ENCODE measurements at places on chromosomes 4 and X.

- no peak for DNase-seq
These were observed 455.5 kb upstream of the FAM241A start for GRCh38 chr4:111689731-111690130.

GRCh38 chrX:118116713-118117550 lies at the start of gene KLHL13:
Gene KLHL13 (minus strand): TSS chrX:118116810. CDS start chrX:118028473, 88,337 bp downstream.
- DNase-seq = no peak

DNA sequence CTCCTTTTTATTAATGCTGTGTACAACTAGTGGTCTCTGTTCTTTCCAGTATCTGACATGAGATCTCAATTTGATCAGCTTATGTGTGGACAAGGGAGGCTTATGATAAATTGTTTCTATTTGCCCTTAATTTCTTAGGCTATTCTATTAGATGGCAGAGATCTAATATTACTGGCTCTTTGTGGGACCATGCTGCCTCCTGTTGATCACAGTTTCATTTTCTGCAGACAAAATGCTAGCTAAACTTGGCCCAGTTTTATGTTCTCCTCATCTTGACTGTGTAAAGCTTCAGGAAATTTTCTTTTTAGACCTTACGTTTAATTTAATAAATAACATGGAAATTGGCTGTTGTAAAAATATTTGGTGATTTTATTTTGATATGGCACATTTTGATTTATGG lies 627.1 kb upstream of the AADAT start:
- DNase-seq = no peak

DNA sequence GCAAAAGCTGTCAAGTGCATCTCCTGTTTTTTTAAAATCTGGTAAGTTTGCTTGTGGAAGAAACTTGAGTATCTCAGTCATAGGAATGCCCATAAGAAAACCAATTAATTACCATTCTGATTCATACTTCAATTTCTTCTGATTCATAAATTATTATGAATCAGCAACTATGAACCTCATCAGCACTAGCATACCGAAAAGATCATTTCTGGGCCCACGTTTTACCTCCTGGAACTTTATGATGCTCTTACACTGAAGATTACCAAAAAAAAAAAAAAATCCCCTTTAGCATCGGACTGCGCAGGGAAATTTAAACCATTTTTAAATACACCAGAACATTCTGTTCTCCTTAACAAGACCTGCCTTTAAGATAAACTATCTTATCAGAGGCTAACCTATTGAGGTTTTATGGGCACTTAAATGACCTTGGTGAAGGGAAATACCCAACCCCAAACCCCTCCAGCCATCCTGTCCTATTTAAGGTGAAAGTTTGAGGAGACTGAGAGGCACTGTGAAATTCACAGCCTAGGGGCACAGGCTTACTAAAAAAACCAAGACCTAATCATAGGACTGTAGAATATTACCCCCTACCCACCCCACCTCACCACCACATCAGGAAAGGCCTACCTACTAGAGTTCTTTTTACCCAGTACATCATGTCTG lies 38.2 kb upstream of the ABCG2 start:
- no peak for DNase-seq

- DNase-seq = no peak
These were observed 112.9 kb downstream of the ARHGAP10 start for GRCh38 chr4:147844781-147845180.

DNA sequence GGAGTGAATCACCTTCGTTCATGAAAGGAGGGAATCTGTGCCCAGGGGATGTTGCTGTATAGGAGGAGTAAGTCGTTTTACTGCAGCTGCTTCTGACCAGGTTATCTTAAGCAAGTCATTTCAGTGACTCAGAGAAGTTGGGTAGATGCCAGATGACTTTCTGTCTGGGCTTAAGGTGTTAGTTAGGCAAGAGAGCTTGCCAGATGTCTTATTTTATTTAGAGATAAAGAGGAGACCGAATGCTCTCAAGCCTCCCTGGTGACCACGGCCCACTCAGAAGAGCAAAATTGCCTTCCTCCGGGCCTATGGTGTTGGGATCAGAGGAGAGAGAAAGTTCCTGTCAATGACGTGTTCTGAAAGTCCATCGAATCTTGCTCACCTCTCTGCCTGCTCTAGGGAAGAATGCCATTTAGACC lies 16.3 kb upstream of the ZNF827 start:
- DNase-seq = no peak

GRCh38 chr4:3520796-3521600 lies 11.2 kb downstream of the LRPAP1 start:
- DNase-seq = no peak

GRCh38 chr4:102614801-102615200 lies 113.6 kb downstream of the NFKB1 start:
- DNase-seq = no peak

- no peak for DNase-seq
These were observed 16.4 kb upstream of the NKRF start for GRCh38 chrX:119622356-119623232.

- DNase-seq = no peak
These were observed 10.1 kb downstream of the FGFRL1 start for GRCh38 chr4:1021386-1022050.

DNA sequence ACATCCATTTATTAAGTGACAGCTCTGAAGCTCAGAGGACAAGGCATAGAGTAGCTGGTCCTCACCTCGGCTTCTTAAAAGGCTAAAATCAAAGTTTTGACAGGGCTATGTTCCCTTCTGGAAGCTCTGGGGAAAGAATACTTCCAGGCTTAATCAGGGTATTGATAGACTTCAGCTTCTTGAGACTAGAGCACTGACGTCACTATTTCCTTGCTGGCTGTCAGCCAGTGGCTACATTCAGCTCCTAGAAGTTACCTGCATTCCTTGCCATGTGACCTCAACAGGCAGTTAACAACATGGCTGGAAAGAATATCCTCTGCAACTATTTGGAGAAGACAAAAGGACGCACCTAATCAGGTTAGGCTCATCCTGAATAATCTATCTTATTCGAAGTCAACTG lies 1144.8 kb downstream of the ADGRL3 start:
- DNase-seq = no peak

- DNase-seq = no peak
These were observed 593.8 kb downstream of the SMARCA1 start for GRCh38 chrX:128929271-128930057.

GRCh38 chr4:168269896-168270295 lies 48.7 kb downstream of the DDX60 start:
- DNase-seq = no peak

DNA sequence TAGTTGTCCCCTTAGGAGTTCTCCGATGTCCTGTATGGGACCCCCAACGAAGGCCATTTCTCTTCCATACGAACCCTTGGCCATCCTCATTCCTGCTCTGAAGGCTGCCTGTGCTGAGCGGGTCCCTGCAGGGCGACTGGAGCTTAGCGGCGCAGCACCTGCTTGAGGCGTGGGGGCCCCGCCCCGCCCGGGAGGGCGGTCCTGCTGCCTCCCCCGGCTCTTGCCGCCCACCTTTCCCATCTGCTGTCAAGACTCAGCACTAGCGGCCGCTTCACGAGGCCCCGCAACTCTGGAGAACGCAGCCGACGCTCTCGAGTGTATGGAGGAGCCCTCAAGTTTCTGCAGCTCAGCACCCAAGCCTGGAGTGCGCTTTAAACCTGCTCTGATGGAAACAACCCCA lies 197.7 kb downstream of the TRIML1 start:
- DNase-seq = no peak

DNA sequence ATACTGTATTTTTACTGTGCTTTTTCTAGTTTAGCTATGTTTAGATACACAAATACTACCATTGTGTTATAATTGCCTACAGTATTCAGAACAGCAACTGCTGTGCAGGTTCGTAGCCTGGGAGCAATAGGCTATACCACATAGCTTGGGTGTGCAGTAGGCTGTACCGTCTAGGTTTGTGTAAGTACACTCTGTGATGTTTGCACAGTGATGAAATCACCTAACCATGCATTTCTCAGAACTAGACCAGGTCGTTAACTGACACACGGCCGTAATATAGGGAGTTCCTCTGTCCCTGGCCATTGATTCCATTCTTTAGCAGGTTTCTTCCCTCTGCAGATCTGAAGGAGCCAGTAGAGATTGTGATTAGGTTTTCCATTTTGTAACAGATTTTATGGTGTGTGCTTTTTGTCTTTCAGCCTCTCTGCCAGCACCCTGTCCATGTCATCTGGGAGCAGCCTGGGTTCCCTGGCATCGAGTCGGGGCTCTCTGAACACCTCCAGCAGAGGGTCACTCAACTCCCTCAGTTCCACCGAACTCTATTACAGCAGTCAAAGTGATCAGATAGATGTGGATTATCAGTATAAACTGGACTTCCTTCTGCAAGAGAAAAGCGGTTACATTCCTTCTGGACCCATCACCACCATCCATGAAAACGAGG lies 59.5 kb downstream of the CLDN22 start:
- no peak for DNase-seq

- no peak for DNase-seq
These were observed 62.8 kb downstream of the NUDT10 start for GRCh38 chrX:51395480-51395809.

DNA sequence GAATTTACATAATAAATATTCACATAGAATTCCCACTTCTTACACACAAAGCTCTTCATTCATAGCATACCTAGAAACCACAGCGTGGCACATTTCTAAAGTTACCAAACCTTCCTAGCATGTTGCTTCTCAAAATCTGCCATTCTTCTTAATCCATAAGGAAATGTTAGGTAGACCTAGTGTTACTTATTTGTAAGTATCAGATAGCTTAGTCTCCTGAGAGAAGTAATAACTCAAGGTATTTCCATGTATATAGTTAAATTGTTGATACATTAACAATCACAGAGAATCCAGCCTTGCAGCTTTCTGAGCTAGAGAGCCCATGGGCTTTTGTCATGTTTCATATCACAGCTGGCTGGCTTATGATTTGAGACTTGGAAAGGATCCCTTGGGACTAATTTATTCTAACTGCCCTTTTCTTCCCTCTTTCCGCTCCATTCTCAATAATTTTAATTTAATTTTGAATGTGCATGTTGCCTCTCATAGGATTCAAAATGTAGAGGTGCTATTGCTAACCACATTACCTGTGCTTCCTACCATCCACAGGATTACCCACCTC lies 17.6 kb downstream of the SH3RF1 start:
- no peak for DNase-seq

GRCh38 chr4:48254381-48255071 lies 15.1 kb downstream of the TEC start:
- DNase-seq = no peak

- DNase-seq = no peak
These were observed 1.5 kb upstream of the EIF4E start for GRCh38 chr4:98930311-98930865.

- no peak for DNase-seq
These were observed 5.4 kb upstream of the SORBS2 start for GRCh38 chr4:185817403-185817818.

DNA sequence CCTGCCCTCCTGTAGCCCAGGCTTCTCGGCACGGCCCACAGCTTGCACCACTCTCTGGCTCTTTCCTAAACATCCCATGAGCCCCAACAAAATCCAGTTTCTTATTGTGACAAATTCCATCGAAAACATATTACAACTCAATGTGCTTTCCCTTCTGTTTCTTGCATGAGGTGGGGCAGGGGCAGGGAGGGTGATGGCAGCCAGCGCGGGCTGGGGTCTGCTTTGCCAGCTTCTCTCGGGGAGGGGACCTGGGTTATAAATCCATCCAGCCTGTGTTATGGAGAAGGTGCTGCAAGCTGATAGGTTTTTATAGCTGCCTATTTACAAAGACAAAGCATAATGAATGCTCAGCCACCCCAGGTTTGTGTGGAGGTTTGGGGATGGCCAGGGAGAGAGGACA lies 21.1 kb downstream of the PPP2R2C start:
- DNase-seq = no peak

DNA sequence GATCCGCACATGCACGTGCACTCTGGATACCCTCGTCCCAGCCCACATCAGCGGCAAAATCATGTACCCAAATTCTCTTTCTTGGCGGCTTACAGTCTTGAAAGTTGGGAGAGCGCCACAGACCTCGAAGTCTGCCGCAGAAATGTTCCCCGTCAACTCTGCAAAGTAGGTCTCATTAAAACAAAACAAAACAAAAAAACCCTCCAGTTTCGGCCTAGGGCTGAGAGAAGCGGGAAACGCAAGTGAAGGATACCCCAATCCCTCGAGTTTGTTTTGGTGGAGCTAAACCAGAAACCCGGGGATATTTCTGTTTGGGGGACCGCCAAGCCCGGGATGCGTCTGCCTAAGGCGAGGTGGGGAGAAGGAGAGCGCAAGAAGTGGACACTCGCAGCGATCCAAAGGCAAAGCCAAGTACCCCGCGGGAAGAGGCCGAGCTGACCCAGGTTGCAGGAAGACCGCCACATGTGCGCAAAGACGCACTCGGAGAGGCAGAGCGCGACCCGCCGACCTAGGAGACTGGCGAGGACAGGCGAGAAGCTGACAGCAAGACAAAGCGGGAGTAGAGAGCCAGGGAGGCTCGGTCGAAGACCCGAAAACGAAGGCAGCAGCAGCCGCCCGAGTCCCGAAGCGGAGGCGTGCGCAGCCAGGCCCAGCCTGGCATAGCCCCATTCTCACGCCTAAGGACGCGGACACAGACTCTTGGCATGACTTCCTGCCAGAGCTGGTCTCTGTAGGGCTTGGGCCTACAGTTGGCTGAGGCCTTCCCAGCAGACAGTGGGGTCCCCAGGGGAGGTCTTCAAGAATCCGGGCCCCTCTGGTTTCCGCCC lies 49.6 kb upstream of the BCOR start:
- DNase-seq = no peak

DNA sequence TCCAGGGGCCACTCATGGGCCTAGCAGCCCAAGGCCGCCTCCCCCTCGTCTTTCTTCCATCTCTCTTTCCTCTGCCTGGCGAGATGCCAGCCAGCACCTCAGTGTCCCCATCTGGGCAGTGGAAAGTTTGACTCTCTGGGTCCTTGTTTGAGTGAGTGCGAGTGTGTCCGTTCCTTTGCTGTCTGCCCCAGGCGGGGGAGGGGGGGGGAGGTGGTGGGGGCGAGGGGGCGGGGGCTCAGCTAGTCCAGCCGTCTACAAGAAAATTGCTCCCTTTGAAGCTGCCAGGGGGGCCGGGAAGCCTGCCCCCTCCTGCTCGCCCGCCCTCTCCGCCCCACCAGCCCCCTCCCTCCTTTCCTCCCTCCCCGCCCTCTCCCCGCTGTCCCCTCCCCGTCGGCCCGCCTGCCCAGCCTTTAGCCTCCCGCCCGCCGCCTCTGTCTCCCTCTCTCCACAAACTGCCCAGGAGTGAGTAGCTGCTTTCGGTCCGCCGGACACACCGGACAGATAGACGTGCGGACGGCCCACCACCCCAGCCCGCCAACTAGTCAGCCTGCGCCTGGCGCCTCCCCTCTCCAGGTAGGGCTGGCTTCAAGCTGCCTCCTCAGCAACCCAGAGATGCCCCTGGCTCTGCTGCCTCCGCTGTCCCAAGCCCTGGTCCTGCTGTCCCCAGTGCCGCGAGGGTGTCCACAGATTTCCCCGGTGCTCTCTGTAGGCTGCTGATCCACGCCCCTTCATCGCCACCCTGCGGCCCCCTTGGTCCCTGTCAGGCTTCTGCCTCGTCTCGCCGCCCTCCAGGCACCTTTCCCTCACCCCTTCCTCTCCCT lies at the start of gene BGN:
TSS of gene BGN (plus strand) at position 440 of the 821 bp plus-strand sequence. CDS start 9,652 bp downstream, outside the sequence.
- no peak for DNase-seq

- DNase-seq = no peak
These were observed 7.9 kb downstream of the COL25A1 start for GRCh38 chr4:109294468-109295020.

- DNase-seq = no peak
These were observed 1614.6 kb downstream of the PCDH7 start for GRCh38 chr4:32334759-32335158.
